ENCODE measurements at places on chromosomes 16 and 17.

DNA sequence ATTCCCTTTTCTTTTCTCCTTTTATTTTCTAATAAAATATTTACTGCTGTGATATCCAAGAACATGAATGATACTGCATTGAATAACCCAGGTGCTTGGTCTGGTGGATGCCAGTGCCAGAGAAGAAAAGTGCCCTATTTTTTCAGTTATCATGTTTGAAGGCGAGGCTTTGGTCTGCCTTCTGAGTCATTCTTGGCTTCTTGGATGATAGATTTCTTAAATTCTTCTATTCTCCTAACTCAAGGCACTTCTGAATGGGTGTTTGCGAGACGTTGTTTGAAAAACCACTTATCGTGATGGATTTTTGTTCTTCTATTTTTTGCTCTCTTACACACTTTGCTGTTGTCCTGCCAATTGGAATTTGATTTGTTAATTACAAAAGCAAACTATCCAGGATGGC, 66.7 kb downstream of the FTO start:
- DNase-seq = no peak

- no peak for DNase-seq
Measured at GRCh38 chr17:33927732-33928133, 327.4 kb upstream of the CCL2 start.

DNA sequence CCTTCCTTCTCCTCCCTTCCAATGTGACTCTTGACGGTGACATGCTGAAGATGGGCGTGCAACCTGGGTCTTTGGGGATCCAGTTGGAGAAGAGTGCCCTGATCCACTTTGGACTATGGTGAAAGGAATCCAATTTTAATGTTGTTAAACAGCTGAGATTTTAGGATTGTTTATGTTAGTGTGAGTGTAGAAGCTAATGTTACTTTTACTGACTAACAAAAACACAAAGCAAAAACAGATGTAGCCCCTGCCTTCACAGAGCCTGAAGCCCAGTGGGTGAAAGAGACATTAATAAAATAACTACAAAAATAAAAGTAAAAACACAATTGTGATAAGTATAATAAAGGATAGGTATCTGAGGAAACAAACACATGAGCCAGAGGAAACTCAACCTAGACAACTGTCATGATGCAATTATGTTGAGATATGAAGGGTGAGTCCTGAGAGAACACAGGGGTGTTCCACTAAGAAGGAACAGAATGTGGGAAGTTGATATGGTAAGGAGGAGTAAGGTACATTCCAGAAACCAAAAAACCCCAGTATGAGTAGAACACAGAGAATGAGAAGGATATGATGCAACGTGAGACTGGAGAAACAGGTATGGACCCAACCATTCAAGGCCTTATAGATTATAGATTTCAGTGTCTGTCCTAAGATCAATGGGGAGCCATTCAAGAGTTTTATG, 115.1 kb upstream of the PMFBP1 start:
- DNase-seq = no peak

DNA sequence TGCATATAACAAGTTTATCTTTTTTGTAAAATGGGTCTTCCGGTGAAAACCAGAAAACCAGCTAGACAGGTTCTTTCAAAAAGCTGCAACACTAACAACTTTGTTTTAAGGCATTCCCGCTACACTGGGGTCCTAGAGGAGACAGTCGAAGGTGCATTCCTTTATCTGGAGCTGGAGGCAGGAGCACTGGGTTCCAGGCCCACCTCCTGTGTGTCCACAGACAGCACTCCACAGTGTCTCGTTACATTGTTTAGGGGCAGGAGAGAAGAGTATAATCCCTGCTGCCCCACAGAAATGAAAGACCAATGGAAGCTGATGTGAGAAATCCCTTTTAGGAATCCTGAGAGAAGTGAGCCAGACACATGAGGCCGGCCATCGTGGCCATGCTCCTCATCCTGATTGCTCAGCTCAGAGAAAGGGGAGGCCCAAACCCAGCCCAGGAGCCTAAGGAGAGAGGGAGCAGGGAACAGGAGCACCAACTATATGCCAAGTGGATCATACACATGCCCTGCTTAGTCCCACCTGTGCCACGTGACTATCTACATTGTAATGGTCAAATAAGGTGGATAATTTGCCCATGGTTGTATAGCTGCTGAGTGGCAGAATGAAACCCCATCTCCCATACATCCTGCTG, 59.5 kb downstream of the CCDC182 start:
- no peak for DNase-seq

GRCh38 chr17:51487947-51488346, 227.6 kb downstream of the UTP18 start:
- peak; percentile 37 for DNase-seq

DNA sequence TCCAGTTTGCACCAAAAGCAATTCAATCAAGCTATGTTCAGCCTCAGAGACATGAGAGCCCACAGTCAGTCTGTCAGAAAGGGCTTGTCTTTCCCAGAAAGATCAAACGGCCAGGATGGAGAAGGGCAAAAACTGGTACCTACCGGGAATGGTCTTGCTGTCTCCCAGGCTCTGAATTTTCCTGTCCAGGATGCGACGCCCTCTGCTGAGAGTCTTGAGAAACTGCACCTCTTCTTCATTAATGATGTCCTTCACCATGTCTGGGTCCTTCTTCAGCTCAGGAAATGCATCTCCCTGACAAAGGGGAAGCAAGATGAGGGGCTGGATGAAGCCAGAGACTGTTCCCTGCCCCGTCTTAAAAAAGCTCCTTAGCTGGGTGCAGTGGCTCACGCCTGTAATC, 15.8 kb upstream of the EXOSC6 start:
- peak; percentile 29 for DNase-seq

GRCh38 chr16:89036776-89037175, 56.9 kb upstream of the ACSF3 start:
- no peak for DNase-seq

GRCh38 chr17:15493693-15494035, 26.2 kb upstream of the CDRT4 start:
- DNase-seq = no peak

DNA sequence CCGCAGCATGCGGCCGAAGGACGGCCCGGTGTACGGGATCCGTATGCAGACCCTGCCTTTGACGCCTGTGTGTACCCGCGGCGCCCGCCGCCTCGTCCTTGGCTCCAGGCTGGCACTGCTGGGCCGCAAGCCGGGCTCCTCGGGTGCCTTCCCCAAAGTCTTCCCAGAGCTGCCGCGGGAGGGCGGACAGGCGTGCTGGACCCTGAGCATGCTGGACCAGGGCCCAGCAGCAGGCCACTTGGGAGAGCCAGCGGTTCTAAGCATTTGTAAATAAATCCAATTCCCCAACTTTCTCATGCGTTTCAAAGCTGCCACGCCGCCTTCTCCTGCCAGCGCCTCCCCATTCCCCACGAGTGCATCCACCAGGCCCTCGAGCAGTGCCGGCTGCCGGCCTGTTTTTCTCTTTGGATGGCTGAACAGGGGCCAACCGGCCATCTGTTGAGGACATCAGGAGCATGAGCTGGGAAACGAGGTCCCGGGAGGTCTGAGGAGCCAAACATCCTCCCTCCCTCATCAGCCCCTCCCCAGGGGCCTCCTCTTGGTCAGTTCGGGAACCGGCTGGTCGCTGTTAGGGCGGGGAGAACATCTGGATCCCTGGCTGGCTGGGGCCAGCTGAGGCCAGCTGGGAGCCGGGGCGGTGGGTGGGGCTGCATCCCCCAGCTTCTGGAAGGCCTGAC, 20.5 kb upstream of the PABPN1L start:
- DNase-seq = peak; percentile 67

DNA sequence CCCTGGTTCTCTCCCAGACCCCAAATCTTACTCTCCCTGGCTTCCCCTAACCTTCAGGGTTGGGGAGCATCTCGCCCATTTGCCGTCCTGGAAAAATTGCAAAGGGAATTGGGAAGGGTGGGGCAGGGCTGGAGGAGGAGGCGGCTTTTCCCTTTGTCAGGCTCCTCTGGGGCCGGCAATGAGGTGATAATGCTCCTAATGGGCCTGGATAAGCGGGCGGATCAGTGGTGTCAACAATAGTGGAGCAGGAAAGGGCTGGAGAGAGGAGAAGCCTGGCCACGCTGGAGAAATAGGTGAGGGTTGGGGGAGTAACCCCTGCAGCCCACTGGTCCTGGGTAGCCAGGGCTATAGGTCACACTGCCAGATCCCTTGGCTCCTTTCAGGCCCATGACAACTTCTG, 12.3 kb downstream of the SCN4A start:
- no peak for DNase-seq

GRCh38 chr16:1305823-1306222, 3.6 kb upstream of the UBE2I start:
- DNase-seq = no peak

DNA sequence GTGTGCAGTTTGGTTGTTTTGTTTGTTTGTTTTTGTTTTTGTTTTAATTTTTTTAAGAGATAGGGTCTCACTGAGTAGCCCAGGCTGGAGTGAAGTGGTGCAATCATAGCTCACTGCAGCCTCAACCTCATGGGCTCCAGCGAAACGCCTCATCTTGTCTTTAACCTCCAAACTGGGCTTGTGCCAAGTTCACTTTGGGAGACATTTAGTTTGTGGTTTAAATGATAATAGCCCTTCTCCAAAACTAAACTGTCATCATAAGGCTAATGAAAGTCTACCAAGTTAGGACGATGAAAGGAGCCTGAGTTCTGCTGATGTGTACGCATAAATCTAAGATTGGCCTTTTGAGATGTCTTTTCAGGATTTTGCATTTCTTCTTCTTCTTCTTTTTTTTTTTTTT, 6.5 kb upstream of the CARD14 start:
- DNase-seq = no peak

DNA sequence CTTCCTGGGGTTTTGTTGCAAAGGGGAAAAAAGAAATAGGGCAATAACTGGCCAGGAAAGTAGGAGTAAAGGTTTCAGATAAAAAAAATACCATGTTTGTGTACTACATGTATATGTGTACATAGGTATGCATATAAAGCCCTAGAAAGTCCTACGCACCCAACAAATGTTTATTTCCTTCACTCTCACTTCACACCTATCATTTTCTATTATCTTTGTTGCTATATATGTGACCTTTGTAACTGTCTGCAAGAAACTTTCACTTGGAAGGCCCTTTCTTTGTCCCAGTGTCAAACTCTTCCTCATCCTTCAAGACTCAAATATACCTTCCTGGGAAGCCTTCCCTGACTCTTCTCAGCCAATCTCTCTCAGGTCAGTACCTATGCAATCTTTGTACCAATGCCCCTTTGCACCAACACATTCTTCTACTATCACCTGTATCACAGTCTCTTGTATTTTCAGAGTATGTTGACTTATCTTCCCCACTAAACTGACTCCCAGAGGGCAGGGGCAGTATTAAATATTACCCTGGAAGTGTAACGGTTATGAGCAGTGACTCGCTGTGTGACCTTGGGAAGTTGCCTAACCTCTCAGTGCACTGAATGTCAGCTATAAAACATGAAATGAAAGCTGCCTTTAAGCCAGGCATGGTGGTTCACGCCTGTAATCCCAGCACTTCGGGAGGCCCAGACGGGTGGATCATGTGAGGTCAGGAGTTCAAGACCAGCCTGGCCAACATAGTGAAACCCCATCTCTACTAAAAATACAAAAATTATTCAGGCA, 6.5 kb downstream of the XPO6 start:
- no peak for DNase-seq

DNA sequence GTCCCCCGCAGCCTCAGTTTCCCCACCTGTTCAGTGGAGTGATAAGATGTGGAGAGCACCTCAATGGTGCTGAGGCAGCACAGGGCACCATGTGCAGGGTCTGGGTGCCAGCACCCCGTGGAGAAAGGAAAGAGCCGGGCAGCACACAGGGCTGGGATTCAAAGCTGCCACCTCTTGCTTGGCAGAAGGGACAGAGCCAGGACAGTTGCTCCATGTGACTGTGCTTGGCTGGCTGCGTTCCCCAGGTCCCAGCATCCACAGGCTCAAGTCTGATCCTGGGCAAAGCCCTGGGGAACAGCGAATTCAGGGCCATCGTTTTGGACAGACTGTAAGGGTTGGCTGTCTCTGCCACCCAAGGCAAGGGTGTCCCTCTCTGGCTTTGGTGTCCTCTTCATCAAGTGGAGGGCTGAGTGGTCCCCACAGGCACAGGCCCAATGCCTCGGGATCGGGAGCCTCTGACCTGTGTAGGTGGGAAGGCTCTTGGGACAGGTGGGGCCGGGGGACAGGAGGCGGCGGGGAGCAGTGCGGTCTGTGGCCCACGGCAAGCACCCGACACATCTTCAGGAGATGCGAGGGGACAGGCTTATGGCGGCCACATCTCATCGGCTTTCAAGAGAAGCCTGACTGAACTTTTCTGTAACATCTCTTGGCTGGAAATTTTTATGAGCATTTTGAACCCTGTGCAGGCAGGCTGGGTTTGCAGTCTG, 8.5 kb downstream of the ZNF469 start:
- no peak for DNase-seq

DNA sequence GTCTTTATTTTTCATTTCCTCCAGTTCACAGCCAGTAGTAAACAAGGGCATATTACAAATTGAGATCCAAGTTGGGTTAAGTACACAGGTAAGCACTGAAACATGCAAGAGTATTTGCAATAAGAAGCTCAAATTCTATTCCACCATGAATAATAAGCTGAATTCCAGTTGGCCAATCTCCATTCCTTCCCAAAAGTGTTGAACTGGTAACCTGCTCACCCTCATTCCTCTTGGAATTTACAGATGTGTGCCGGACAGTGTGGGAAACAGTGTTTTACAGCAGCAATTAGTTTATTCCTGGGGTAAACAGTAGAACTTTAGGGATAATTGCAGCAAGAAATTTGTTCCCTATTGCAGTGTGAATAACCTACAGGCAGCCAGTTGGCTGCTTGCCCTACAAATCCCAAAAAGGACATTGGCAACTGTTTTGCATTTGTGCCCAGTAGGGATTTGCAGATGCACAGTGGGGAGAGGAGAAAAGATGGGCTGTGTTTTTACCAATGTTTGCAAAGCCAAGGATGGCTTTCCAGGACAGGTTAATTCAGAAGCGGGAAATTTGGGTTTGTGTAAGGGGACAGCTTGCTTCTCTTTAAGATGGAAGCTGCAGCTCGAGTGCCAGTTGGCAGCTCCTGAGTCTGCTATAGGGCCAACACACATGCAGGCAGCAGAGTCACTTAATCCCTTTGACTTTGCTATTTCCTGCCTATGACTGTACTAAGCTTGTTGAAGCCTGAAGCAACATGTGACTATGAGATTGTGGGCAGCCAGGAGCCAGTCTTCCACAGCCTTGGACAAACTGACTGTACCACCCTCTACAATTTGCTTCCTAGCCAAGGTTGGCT, 318.9 kb downstream of the MAP2K6 start:
- peak; percentile 79 for DNase-seq

GRCh38 chr16:19912455-19913339, 28.0 kb upstream of the GPRC5B start:
- DNase-seq = no peak

DNA sequence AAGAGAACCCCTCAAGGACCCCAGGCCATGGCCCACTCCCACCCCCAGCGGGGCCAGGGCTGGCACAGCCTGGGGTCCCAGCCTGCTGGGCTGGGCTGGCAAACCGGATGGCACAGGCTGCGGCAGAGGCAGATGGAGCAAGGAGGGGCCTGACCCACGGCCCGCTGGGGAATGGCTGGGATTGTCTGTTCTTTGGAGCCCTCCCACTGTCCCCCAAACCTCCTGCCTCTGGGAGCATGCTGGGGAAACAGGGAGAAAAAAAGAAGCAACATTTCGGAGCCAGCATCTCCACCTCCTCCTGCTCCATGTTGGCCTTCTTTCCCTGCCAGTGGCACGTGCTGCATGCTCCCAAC, 37.1 kb upstream of the LHX1 start:
- no peak for DNase-seq
